ENCODE measurements at places on chromosomes 7 and 10.

DNA sequence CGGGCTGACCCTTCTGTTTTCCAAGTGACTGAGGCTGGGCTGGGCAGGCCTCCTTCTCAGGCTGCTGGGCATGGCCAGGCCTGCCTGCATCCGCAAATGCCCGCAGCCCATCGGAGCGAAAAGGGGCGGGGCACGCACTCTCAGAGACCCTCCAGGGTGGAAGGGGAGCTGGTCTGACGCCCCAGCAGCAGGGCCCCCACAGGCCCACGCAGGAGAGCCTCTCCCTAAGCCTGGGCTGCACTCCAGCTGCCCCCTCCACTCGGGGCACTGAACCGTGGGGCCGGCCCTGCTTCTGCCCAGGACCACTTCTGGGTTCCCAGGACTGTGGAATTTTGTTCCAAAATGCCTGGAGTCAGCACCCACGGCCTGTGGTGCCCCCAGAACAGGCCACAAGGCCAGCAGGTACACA is 9.3 kb downstream of the ADAP1 start:
- no peak for DNase-seq

GRCh38 chr7:49703337-49703736 is 70.1 kb upstream of the VWC2 start:
- DNase-seq: no peak

GRCh38 chr7:68133045-68133444 is 1136.4 kb downstream of the TYW1 start:
- no peak for DNase-seq

DNA sequence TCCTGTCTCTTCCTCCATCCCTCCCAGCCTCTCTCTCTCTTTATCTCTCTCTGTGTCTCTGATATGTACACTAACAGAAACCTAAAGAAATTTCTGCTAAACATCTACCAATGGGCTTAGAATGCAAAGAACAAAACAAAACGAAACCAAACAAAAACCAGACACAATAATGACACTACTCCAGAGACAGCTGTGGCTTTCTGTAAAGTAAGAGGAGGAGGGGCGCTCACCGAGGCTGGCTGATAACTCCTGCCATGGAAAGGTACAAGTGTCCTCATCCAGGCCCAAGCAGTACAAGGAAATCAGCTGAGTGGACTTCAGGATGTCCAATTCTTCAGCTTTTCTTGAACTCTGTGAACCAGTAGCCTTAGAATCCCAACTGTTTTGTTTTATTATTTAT is 70.4 kb upstream of the FZD8 start:
- no peak for DNase-seq

GRCh38 chr10:91123261-91123660 is 97.2 kb upstream of the PCGF5 start:
- DNase-seq: no peak

DNA sequence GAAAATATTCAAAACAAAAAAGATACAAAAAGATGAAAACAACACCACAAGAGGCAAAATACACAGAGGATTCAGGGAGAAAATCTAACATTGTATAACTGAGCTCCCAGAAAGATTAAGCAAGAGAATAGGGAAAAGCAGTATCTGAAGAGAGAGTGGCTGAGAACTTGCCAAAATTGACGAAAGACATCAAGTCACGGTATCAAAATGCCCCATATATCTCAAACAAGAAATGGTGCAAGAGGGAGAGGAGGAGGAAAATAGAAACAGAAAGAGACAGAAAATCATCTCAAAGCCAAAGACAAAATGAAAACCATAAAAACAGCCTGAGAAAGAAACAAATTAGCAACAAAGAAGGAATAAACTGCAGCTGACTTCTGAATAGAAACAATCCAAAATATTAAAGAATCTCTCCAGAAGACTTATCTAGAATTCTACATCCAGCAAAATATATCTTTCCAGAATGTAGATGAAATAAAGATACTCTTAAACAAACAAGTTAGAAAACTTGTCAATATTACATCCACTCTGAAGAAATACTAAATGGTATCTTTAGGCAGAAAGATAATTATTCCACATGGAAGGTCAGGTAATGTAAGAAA is 5.5 kb downstream of the USP6NL start:
- no peak for DNase-seq

DNA sequence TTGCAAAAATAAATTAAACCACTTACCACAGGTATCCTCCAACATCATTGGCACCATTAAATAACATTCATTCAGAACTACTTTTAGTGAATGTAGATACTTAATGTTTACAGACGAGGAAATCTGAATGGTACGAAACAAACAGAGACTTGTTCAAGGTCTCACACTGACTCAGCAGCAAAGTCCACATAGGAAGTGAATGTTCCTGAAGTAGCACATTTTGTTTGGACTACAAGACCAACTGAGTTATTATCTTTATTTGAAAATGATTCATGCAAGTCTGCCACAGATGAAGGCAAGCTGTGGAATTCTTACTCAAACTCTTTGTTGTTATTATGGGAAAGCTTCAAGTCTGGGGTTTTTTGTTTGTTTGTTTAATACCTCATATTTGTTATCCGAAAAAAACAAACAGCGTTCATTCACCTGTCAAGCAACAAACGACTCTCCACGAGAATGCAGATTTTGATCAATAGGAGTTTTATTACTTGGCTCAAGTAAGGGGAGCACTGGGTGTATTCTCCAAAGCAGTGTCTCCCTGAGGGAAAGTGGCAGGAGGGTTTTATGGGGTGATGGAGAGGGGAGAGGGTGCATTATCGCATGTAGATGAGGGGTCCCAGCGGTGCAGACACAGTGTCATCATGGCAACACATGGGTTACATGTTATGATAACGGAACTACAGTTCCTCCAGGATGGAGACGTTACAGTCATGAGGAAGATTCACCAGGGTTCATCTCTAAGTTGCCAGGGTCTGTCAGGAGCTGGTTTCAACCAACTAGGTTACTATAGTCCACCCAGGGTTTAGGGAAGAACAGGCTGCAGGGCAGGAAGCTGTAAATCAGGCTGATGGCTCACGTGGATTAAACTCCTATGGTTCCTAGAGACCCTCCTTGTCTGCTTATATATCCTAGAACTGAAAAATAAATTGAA is 147.7 kb upstream of the AKR1E2 start:
- no peak for DNase-seq

- DNase-seq: no peak
Measured at GRCh38 chr10:61878740-61879068, 22.8 kb upstream of the ARID5B start.

DNA sequence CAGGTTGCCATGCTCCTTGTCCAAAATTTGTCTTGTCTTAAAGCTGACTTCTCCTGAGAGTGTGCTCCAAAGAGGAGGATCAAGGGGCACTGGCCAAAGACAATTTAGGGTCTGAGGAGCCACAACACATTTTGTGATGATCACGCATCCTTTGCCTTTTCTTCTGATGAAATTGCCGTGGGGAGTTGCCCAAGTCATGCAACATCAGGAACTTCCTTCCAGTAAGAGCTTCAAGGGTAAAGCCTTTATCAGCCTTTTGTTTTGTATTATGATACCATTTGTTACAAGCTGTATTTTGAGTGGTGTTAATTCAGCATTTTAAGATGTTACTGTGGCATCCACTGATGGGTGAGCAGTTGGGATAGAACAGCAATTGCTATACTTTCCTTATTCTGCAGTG is 131.2 kb upstream of the MKI67 start:
- no peak for DNase-seq

DNA sequence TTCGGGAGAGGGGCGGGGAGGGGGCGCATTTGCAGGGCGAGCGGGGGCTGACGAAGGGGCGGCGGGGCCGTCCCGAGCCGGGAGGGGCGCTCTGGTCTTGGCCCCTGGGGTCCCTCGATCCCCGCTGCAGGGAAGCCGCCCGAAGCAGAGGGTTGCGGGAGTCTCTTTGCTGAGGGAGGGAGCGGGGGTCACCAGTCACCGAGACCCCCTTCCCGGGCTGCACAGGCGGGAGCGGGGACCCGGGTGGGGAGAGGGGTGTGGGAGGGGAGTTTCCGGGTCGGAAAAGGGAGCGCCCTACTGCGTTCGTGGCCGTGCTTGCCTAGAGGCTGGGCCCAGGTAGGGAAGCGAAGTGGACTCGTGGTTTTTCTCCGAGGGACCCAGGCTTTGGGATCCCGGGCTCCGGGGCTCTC is 422 bp downstream of the AP1S1 start:
- DNase-seq: no peak

- DNase-seq: no peak
Measured at GRCh38 chr10:48705401-48705938, 20.8 kb downstream of the WDFY4 start.

GRCh38 chr7:44633254-44634186 is 27.1 kb downstream of the OGDH start:
- no peak for DNase-seq

GRCh38 chr7:1111156-1111555 is 23.2 kb downstream of the GPER1 start:
- no peak for DNase-seq

DNA sequence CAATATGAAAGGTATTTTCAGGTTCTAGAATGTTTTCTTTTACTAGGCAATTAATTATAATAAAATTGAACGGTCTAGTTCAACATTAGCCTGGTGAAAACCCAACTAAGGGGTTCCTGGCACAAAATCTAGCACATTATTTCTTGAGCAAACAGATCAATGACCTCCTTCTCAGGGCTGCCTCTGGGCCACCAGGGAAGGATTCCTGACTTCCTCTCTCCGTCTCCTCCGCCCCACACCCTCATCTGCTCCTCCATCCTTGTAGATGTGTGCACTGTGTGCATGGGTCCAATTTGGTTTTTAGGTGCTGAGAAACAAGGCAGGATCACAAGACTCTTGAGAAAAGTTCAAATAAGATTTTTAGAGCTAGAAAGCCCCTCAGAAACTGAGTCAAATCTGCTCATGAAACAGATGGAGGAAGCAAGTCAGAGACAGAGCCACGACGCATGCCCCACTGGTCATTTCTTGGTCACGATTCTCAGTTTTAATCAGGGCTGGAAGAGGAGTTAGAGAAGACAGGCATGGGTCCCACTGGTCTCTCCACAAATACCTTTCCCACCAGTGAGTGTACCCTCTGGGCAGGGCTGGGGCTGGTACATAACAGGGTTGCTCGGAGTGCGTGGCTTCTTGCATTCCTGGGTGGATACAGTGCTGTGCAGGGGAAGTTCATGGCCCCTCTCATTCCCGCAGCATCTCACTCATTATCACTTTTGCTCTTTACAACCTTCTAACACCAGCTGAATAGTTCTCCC is 3.8 kb downstream of the TRPV6 start:
- DNase-seq: no peak

DNA sequence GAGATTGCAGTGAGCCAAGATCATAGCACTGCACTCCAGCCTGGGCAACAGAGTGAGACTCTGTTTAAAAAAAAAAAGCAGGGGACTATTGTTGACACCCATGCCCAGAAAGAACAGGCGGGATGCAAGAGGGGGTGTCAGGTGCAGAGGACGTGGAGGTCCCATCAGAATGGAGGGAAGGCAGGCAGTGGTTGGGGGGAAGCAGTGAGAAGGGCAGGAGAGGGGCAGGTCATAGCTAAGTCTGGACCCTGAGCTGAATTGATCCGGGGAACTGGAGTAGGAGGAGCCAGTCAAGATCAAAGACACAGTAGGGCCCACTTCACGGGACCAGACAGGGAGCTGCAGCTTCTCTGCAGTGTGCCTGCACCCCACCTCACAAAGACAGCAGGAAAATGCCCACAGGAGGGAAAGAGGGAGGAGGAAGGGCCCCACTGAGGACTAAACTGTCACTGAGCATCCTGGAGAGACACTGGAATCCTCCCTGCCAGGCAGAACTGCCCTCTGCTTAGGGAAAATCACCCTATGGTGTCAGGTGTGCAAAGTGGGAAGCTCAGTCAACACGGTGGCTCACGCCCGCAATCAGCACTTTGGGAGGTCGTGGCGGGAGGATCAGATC is 27.3 kb upstream of the ECHDC3 start:
- no peak for DNase-seq

DNA sequence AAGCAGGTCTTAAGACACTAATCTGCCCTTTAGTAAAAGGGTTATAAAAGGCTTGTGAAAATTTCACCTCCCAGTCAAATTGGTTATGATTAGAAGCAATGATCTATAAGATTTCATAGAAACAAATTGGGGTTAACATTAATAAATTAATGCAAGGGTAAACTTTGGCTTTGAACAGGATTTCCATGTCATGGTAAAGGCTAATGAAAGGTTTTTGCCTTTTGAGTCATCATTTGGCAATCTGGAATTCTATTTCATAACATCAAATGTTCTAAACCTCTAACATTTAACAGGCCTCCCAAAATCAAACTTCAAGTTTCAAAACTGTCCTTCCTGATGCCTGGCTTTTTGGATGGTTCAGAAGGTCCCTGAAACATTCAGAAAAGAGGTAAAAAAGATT is 62.4 kb downstream of the COA1 start:
- no peak for DNase-seq

- no peak for DNase-seq
Measured at GRCh38 chr7:44213877-44214388, 13.2 kb downstream of the YKT6 start.

DNA sequence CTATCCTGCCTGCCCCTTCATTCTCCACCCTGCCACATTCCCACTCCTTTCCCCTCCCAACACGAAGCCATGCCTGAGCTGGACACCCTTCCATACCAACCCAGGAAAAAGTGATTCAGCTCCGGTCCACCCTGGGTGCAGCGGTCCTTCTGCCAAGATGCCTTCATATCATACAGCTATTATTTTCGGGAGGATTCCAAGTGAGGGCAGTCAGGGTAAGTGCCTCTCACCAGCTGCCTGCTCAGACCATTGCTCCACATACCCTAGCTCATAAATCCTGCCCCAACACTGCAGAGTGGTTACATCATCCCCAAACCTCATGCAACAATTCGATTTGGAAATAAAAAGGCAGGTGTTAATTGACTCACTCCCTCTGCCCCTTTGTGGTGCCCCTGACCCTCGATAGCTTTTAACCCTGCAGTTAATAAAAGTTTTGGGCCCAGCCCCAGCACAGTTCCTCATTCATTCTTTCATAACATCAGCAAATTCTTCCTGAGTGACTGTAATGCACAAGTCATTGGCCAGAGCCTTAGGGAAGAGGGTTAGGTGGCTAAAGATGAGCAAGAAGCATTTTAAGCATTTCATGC is 42.6 kb downstream of the ZNF503 start:
- DNase-seq: no peak

DNA sequence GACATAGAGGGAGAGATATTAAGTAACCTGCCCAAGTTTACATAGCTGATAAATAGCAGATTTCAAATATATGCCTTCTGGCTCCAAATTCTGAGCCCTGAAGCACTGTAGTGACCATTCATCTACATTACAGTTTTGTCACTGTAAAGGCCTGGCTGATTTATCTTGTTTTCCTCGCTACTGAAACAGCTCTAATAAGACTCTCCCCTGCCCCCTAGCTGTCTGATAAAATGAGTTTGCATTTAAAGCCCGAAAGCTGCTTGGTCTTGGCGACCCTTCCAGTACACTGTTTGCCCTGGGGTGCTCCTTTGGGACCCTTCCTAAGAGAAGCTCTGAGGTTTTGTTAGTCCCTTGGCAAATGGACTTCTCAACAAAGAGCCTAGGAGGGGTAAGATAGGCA is 59.7 kb upstream of the RAB11FIP2 start:
- no peak for DNase-seq

GRCh38 chr10:15280462-15280861 is 90.6 kb downstream of the FAM171A1 start:
- no peak for DNase-seq

DNA sequence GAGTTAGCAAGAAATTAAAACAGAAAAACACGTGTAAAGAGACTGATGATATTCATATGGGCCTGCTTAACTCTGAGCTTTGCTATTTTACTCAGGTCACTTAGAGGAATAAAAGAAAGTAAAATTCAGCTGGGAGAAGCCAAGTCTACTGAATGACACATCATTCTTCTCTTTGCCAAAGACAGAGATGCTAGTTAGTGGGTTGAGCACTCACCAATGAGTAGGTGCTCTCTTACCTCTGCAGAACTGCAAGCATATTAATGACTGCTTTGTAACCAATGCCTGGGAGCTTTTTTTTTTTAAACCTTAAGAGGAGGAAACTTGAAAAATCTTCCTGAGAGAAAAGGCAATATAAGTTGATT is 44.8 kb upstream of the BAMBI start:
- no peak for DNase-seq

All from activated T-cell treated with anti-CD3 and anti-CD28 coated beads for 1 hour (primary cell).